ENCODE measurements at places on chromosomes 11 and 22. TPM values are rescaled to one million over a fixed set of nuclear protein-coding genes. Genes with fewer than 3 reads are reported as not detected.
A peak's percentile ranks its signal among the peaks of the same experiment; 100 is the strongest.

Gene CRYAB
- 587 TPM for total RNA-seq

Gene AMPD3
- total RNA-seq = 1.8 TPM

Gene CARD18
- total RNA-seq = not detected

Gene TMPRSS13
- total RNA-seq = not detected

- H3K27ac ChIP-seq = peak overlapping the region; percentile 33
- no peak for DNase-seq
- H3K27me3 ChIP-seq = no peaks in the 10 kb centered on the region
- peaks cover 43% of the 10 kb centered on the region for H3K4me1 ChIP-seq
- no peak overlapping the region for H3K4me3 ChIP-seq
These were observed 43.8 kb downstream of the CELF1 start for GRCh38 chr11:47509077-47509536.
